ENCODE measurements at places on chromosomes 16 and 17.

- DNase-seq: no peak
These were observed 3.4 kb upstream of the FBXL16 start for GRCh38 chr16:708959-709358.

DNA sequence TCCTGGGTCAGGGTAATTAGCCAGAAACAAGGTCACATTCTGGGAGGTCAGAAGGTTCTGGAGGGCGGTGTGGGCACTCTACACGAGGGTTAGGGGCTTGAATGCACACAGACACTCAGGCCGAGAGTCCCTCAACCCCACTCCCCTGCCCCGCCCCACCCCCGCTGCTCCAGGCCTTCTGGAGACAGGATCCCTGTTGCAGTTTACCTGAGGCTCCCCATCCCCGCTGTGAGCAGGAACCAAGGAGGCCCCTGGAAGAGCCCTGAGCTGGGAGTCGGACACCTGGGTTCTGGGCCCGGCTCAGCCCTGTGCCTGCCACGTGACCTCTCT lies 4.4 kb upstream of the ACTG1 start:
- DNase-seq: no peak

- no peak for DNase-seq
These were observed 8.5 kb downstream of the EFCAB3 start for GRCh38 chr17:62388856-62389255.

- no peak for DNase-seq
These were observed 152.7 kb upstream of the ERCC4 start for GRCh38 chr16:13767215-13767614.

- DNase-seq: no peak
These were observed 180.1 kb upstream of the SDK2 start for GRCh38 chr17:73824321-73824720.

DNA sequence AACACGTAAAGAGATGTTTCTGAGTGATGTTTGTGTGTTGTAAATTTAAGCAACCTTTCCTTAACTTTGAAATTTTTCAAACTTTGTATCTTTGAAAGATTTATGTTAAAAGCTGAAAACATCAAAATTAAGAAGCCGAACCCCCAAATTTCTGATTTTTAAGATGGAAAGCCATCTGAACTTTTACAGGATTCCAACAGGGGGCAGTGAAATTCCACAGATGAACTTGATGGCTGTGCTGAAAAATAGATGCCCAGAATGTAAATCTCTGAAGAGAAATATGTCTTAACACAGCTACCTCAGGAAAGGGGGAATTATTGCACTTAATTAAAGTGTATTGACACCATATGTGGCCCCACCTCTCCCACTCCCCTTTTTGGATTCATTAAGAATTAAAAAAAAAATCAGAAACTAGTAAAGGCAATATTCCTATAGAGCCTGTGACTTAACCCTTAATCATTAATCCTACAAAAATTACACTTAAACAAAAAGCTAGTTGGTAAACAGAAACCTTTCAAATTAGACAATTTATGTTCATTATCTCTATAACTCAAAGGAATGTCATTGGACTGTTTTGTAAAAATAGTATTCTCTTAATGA lies 597.9 kb downstream of the KCNJ2 start:
- DNase-seq: peak; percentile 26

DNA sequence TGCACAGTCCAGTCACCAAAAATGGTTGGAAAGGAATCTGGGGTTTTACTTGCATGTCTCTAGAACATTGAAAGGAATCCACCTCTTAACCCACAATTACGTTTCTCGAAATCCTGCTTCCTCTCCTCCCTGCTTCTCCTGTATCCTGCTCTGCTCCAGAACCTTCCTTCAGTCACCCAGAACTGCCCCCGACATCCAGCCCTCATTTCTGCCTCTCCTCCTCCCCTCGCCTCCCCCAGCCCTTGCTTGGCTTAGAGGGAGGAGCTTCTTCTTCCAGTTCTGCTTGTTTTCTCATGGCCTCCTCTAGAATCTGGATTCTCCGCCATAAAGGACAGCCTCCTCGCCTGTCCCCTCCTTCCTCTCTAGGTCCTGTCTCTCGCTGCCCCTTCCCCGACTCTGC lies 48.3 kb downstream of the ZDHHC7 start:
- no peak for DNase-seq

GRCh38 chr17:63649813-63650212 lies 27.6 kb downstream of the MAP3K3 start:
- no peak for DNase-seq

- peak; percentile 77 for DNase-seq
These were observed 25.5 kb downstream of the COPZ2 start for GRCh38 chr17:48012151-48012520.

DNA sequence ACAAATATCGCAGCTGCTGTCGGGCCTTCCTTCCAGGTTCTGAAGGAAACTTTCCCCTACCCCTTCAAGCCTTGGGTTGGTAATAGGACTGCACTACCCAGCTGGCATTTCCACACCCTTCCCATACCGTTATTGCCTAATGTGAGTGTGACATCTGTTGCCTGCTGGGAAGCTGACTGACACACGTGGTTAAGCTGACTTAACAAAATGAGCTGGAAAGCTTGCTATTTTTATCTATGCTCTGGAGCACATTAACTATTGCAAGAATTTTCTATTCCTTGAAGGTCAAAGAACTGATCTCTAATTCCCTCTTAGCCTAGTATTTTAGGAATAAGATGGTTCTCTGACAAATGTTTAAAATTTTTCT lies 79.5 kb downstream of the PMP22 start:
- no peak for DNase-seq

GRCh38 chr17:81339534-81340296 lies 44.6 kb upstream of the SLC38A10 start:
- DNase-seq: no peak

DNA sequence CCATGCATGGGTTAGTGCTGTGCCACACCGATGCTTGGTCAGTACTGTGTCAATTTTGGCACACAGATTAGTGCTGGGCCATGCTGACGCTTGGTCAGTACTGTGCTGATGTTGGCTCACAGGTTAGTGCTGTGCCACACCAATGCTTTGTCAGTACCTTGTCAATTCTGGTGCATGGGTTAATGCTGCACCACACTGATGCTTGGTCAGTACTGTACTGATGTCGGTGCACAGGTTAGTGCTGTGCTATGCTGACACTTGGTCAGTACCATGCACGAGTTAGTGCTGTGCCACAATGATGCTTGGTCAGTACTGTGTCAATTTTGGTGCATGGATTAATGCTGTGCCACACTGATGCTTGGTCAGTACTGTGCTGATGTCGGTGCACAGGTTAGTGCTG lies 103.0 kb downstream of the NPIPB11 start:
- DNase-seq: no peak

GRCh38 chr16:68009157-68009735 lies 6.5 kb downstream of the DPEP2NB start:
- no peak for DNase-seq

DNA sequence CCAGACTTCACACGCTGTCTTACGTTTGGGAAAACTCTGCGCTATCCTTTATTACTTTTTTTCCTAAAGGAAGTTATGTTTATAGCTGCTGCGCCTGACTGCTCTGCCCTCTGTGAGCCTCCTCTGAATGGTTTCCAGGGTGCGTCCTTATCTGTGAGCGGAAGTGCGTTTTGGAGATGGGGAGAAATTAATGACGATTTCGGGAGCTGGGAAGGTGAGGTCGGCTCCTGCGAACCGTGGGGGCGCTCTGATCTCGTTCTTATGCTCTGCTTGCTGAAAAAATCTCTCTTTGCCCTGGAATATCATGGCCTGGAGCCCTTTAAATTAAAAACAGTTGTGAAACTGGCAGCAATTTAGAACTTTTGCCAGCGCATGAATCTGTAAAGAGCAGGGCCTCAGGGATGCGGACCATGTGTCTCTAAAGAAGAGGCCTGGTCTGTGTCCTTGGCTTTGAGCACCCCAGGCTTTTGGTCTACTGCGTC lies 135.7 kb upstream of the ZFHX3 start:
- no peak for DNase-seq

DNA sequence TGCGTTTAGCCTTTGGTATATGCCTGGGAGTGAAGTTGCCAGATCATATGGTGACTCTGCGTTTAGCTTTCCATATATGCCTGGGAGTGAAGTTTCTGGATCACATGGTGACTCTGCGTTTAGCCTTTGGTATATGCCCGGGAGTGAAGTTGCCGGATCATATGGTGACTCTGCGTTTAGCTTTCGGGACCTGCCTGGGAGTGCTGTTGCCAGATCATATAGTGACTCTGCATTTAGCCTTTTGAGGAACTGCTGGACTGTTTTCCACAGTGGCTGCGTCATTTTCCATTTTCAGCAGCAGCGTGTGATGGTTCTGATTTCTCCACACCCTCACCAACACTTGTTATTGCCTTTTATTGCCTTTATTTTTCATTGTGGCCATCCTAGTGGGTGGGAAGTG lies 73.0 kb downstream of the OR1D5 start:
- DNase-seq: no peak
